Vagina (tissue), 2 donors: ENCODE measurements at places on chromosomes 1 and 21. TPM values are rescaled to one million over a fixed set of nuclear protein-coding genes. Genes with fewer than 3 reads are reported as not detected.

The ROR1 gene
- 11.0 TPM for total RNA-seq

DNA sequence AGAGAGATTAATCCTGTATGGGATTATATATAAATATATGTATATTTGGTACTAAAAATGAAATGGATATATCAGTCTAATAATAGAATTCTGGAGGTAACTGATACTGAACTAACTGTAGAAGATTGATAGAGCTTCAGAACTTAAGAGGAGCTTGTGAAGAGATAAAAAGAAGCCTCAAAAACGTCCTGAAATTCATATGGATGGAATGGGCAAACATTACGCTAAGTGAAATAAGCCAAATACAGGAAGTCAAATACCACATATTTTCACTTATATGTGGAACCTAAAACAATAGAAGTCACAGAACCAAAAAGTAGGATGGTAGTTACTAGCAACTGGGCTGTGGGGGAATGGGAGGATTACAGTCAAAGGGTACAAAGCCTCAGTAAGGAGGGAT lies 36.0 kb upstream of the ADGRL4 start:
- no peak for DNase-seq

GRCh38 chr1:54859700-54860391 lies 27.1 kb downstream of the DHCR24 start:
- no peak for DNase-seq

DNA sequence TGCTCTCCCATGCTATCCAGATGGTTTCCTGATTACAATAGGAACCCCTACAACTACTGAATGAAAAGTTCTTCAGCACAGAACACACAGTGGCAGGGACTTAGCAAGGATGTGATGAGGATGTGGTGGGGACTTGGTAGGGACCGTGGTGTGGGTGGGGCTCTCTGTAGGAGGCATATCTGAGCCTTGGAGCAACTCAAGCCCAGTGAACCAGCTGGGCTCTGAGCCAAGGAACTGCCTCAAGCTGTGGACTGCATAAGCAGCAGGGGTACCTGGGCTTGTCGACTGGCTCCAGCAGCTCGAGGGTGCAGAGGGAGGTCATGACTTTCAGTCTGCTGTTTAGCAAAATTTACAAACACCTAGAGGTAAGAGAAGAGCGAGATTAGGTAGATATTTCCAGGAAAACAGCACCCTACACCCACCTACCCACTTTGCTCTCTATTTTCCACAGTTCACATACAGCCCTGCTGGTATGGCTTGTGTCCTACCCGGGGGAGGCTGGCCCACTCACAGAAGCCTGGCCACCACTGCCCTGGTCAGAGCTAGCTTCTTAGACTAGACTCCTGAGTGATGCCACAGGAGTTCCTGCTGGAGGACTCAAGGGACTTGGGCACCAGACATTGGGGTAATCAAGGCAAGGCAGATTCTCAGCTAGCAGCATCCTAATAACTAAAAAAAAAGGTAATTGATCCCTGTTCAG lies 86.8 kb upstream of the GCLM start:
- DNase-seq, result no peak

GRCh38 chr1:43273708-43274107 lies 3.9 kb downstream of the TMEM125 start:
- DNase-seq, result no peak

The AMPD1 gene
- total RNA-seq, result not detected

DNA sequence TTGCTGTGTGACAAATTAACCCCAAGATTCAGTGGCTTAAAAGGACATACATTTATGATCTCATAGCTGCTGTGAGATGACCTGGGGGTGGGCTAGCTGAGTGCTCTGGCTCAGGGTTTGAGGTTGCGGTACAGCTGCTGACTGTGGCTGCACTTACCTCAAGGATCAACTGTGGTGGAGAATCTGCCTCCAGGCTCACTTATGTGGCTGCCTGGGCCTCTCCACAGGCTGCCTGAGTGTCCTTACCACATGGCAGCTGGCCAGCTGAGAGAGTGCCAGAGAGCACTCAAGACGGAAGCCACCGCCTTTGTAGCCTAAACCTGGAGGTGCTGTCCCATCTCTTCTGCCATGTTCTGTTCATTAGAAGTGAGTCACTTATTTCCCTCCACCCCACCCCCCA lies 5.7 kb downstream of the LRRC71 start:
- DNase-seq, result no peak

GRCh38 chr1:223456747-223457146 lies 63.5 kb downstream of the CCDC185 start:
- no peak for DNase-seq

- no peak for DNase-seq
These were observed 106.0 kb downstream of the PCNX2 start for GRCh38 chr1:233189526-233189925.

GRCh38 chr1:50697440-50698421 lies 262.3 kb downstream of the FAF1 start:
- DNase-seq, result no peak

GRCh38 chr1:59025898-59026426 lies 242.1 kb upstream of the JUN start:
- no peak for DNase-seq

DNA sequence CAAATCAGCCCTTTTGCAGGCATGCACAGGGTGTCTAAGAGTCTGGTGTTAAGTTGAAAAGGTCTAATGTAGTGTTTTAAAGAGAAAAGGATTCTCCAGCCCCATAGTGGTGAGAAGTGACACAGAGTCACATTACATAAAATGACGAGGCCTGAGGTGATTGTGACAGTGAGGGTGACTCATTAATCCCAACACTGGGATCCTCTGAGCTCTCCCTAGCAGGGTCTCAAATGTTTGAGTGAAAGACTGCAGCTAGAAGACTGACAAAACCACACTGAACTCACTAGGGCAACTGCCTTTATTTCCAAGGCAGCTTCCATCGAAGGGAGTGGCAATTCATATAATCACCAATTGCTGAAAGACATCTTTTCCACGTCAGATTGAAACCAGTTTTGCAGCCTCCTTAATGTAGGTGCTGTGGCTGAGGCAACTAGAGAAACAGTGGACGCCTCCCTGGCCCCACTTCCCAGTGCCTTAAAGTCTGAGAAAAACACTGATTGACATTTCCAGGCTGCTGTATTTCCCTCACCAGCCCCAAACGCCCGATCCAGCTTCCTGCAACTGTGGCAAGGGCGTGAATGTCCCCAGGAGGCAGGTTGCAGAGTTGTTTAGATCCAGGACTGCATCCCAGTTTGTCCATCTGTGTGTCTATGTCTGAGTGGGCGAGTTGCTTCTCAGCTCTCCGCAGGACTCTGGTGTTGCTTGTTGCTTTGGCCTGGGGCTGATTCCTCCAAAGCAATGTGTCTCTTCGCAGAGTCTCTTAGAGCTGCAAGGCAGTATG lies 81.4 kb downstream of the RUNX1 start:
- DNase-seq, result no peak

GRCh38 chr1:55337801-55338447 lies 122.8 kb upstream of the USP24 start:
- DNase-seq, result no peak

The PLA2G2F gene
- not detected for total RNA-seq

GRCh38 chr1:22585471-22585870 lies 22.2 kb downstream of the EPHA8 start:
- DNase-seq, result no peak

GRCh38 chr1:234750922-234751627 lies 141.1 kb upstream of the IRF2BP2 start:
- no peak for DNase-seq

The ITPKB gene
- 31.7 TPM for total RNA-seq

DNA sequence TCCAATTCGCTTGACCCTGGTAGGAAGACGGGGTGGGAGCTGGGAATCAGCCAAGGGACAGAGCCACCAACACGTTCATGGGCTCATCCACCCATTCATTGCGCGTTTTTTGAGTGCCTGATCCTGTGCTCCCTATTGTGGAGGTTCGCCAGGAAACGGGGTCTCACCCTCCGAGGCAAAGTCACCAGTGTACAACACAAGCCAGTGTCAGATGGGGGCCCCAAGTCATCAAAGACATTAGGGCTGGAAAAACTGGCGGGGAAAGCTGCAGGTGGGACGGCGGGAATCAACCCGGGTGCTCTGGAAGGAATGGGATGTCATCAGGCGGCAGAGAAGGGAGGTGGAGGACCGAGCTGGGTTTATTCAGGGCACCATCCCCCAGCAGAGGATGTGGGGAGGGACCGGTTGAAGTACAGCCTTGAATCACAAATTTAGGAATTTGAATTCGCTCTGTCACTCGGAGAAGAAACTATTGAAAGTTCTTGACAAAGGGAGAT lies 667 bp upstream of the NID1 start:
- no peak for DNase-seq

The ZNF691 gene
- 9.3 TPM for total RNA-seq

The MYBPH gene
- not detected for total RNA-seq

GRCh38 chr1:105830571-105831146 lies 1225.8 kb upstream of the PRMT6 start:
- DNase-seq, result no peak

DNA sequence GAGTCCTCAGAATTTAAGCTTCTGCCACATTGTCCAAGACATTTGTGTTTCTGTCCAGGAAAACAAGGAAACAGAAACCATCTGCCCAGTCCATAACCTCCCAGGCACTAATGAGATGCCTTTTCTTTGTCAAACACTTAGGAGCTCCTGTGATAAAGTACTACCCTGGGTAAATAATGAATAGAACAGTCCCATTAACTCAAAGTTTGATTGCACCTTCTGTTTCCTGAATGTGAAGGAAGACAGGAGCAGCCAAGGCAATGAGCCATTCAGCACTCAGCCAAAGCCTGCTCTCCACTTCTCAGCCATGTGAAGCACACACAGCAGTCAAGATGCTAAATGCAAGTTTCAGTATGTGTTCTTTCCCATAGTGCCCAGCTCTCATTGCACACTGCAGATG lies 199.8 kb downstream of the SEC16B start:
- no peak for DNase-seq

GRCh38 chr1:1267488-1268283 lies 6.0 kb downstream of the UBE2J2 start:
- no peak for DNase-seq

The L1TD1 gene
- total RNA-seq, result not detected

DNA sequence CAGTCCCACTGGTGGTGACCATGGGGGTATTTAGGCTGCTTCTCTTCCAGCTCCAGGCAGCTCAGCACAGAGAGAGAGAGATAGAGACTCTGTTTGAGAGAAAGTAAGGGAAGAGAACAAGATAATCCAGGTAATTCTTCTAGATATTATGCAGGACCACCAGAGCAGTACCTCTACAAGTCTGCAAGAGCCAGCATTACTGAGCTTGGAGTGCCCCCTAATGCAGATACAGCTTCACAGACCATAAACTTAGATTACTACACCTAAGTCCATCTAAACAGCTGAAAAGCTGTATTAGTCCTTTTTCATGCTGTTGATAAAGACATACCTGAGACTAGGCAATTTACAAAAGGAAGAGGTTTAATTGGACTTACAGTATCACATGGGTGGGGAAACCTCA lies 570.3 kb downstream of the LRRIQ3 start:
- no peak for DNase-seq

DNA sequence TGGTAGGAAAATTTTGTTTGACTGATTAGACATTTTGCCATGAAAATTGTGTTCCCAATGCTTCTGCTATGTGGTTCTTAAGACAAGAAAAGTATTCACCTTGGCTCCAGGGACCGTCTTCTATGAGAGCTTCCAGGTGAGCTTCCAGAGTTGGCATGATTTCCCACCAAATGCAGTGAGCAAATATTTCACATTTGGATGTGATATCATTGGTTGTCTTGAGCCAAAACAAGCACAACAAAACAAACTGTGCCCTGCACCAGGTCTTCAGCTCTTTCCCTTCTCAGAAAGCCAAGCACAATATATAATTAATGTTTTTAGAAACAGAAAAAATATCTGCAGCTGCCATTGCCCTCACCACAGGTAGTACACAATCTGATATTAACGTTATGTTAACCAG lies 1009.0 kb downstream of the PLA2G4A start:
- DNase-seq, result no peak

- no peak for DNase-seq
These were observed 8.3 kb upstream of the PRKCZ start for GRCh38 chr1:2041887-2042286.

The DTL gene
- 7.4 TPM for total RNA-seq

- no peak for DNase-seq
These were observed 1643.1 kb upstream of the B3GALT2 start for GRCh38 chr1:194829492-194829891.

DNA sequence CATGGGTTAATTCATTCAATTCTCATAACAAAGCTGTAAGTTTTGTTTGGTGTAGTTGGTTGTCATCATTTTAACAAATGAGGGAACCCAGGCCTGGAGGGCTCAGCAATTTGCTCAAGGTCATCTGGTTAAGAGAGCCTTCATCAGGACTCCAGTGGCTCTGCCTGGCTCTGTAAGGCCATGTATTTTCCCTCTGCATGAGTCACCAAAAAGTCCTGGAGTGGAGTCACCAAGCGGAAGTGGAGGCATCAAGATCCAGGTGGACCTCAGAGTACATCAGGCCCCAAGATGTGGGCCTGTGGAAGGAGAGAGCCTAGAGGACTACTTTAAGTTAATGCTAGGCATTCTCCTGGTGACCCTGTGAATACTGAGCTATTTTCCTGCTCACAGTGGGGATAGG lies 30.0 kb upstream of the RBM15 start:
- DNase-seq, result no peak

DNA sequence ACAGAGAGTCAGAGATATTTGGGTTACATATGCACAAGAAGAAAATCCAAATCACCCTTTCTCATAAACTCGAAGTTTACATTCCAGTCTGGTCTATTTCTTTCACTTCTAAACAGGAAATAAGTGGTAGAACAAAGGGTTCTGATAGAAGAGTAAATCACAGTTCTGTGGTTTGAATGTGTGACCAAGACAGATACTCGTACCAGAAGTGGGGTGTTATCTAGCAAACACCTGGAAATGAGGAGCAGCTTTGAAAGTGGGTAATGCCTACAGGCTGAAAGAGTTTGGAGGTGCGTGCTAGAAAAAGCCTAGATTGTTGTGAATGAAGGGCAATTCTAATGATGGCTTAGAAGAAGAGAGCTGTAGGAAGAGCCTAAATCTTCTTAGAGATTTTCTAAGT lies 74.7 kb downstream of the FH start:
- no peak for DNase-seq

The TMEM54 gene
- 36.1 TPM for total RNA-seq

DNA sequence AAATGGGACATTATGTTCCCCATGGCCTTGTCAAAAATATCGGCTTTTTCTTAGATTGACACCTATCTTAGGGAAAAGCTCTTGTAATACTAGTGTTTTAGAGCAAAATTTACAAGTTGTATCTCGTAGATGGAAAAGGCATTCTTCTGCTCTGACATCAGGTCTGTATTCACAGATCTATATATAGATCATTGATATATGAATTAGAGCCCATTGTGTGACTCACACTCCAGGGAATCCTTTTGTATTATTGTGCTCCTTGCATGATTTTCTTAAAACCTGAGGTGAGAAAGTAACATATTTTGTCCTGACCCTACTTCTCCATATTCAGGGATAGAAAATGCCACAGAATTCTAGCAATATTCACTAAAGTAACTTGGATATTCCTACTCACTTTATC lies 1160.8 kb upstream of the B3GALT2 start:
- DNase-seq, result no peak
